ENCODE measurements at places on chromosomes 7 and 10.

DNA sequence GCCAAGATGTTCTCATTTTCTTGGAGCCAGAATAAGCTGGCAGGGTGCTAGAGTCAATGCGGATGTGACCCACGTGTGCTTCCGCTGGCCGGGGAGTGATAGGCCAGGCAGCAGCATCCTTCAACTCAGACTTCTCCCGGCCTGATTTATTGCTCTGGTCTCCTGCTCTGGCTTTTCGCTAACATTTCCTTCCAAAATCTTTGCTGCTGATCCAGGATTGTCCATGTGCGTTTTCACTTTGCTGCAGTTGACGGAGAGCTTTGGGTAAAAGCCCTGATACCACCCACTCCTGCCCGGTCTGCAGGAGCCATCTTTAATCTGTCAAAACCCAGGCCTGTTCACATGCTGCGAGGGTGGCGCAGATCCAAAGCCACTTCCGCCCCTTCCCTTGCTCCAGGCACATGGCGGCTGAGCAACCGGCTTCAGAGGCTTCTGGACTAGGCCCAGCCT, 106.8 kb downstream of the CYP26A1 start:
- no peak for ATAC-seq

DNA sequence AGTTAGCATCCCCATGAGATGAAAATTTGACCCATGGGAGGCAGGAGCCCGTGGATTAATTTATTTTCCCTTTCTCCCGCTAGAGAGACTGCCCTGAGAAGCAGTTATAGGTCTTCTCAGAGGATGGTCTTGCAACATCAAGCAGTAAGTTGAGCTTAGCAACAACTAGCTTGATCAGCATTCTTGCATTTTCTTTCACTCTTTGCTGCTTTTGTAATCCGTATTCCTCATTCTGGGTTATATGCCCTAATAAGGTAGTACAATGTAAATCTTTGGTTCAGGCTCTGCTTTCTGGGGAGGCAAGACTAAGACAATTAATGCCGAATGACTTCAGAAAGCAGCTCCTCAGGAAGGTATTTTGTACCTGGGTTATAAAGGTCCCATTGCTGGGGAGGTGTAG, 146.8 kb downstream of the FZD1 start:
- no peak for ATAC-seq

GRCh38 chr10:44387853-44388251, 3.0 kb upstream of the CXCL12 start:
- ATAC-seq = no peak

- ATAC-seq = no peak
These were observed 81.5 kb downstream of the SEMA3C start for GRCh38 chr7:80837345-80837744.

GRCh38 chr7:94296881-94297280, 97.8 kb upstream of the COL1A2 start:
- no peak for ATAC-seq

GRCh38 chr10:67722113-67722512, 26.1 kb upstream of the CTNNA3 start:
- no peak for ATAC-seq

DNA sequence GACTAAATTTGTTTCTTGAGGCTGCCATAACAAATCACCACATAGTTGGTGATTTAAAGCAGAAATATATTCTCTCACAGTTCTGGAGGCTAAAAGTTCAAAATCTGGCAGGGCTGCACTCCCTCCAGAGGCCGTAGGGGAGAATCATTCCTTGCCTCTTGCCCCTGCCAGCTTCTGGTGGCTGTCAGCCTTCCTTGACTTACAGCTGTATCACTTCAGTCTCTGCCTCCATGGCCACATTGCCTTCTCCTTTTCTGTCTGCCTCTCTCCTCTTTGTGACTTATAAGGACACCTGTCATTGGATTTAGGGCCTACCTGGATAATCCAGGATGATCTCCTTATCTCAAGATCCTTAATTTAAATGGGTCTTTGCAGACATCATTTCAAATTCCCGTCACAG, 5.8 kb upstream of the LRRC4 start:
- no peak for ATAC-seq

Measured in gastroesophageal sphincter (tissue), 4 donors.